M059J (cell line): ENCODE measurements at places on chromosomes 1 and 21. TPM values are rescaled to one million over a fixed set of nuclear protein-coding genes. Genes with fewer than 3 reads are reported as not detected.

The IRF6 gene
- total RNA-seq: 0.39 and 0.47 TPM in 2 replicates

The GBP2 gene
- 71.9 and 94.3 TPM in 2 replicates for total RNA-seq

The FCGR2B gene
- not detected in 2 replicates for total RNA-seq

The OPTC gene
- total RNA-seq: not detected in 2 replicates

The SMCP gene
- total RNA-seq: not detected in 2 replicates

The NTMT2 gene
- total RNA-seq: not detected in 2 replicates

The SLC9C2 gene
- not detected in 2 replicates for total RNA-seq

The ADORA1 gene
- total RNA-seq: 1.6 and 5.6 TPM in 2 replicates

The RPS6KC1 gene
- total RNA-seq: 23.6 and 27.4 TPM in 2 replicates

GRCh38 chr1:21922090-21923013 lies 14.8 kb downstream of the HSPG2 start:
- DNase-seq: no peak

GRCh38 chr21:31623664-31624063 lies 35.8 kb upstream of the SOD1 start:
- peak; percentile 13 for DNase-seq

GRCh38 chr1:166083887-166084286 lies 82.9 kb downstream of the FAM78B start:
- DNase-seq: no peak

GRCh38 chr1:198656500-198656932 lies 17.7 kb downstream of the PTPRC start:
- peak; percentile 96 for DNase-seq

DNA sequence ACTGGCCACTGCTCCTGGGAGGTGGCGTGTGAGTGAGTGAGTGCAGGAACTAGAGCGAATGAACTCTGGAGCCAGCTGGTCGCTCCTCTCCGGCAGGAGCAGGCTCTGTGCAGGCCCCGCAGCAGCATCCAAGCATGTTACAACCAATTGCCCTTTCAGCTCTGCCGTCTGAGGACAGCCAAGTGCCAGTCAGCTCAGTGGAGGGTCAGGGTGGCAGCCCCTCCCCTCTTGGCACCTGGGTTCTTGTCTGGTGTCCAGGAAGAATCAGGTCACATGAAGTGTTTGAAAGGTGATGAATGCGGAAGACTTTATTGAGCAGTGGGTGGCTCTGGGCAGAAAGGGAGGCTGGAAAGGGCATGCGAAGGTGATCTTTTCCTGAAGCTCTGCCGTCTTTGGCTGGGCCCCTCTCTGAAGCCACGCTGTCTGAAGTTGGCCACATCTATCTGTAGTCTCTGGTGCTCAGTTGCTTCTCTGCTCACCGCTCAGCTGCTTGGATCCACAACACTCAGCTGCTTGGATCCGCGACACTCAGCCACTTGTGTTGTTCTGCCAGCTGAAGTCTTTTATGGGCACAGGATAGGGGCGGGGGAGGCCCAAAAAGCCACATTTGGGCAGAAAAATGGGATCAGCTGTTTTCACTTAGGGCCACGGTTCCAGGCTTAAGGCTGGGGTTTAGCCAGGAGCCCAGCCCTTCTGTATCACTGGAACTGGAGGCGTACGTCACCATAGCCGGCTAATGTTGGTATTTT lies 139.8 kb downstream of the ADSS2 start:
- no peak for DNase-seq

GRCh38 chr1:40861224-40862003 lies 749 bp downstream of the CITED4 start:
- DNase-seq: no peak

DNA sequence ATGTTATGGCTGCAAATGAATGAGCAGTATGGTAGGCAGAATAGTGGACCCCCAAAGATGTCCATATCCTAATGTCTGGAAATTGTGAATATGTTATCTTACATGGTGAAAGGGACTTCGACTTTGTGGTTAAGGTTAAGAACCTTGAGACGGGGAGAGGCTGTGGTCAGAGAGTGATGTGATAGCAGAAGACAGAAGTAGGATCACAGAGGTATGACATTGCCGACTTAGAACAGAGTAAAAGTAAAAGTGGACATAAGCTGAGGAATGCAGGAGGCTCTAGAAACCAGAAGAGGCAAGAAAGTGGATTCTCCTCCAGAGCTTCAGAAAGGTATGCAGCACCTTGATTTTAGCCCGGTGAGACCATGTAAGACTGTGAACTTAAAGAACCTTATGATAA lies 74.6 kb downstream of the CTH start:
- DNase-seq: no peak

DNA sequence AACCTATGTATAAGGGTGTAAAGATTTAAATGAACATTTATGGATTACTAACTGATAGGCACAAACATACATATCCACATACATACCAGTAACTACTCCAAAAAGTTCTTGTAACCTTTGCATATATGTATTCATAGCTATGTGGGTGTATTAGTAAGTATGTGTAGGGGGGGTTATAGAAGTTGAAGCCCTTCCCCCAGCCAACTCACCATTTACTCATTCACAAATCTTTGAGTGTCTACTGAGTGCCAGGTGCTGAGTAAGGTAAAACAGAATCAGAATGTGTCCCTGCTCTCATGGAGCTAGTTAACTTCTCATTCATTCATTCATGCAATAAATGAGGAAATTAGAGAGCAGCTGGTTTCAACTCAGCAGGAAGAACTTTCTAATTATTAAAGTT lies 1.3 kb downstream of the C1orf146 start:
- DNase-seq: no peak

DNA sequence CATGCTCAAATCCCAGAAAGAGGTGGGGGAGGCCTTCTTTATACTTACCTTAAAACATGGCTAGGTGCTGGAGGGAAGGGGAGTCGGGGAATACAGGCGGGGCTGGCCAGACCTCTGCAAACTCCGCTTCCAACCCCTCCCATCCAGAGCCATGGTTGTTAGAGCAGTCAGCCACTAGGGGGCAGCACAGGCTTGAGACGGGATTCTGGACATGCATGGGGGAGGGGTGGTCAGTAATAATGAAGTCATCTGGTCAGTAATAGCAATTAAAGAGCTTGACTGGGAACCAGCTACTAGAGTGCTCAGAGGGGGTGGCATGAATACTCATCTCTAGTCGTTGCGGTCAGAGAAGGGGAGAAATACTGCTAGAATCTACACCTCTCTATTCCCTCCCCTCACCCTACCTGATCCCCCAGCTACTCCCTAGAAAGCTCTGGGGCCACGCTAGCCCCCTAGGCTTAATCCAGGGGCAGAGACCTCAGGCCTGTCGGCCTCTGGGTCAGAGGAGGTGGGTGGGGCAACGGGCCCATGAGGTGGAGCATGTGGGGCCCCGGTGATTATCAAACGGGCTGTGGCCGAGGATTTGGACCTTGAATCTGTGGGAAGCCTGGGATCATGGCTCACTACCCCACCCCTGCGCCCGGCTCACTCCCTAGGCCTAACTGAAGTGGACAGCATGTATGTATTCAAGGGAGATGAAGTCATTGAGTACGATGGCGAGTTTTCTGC lies 2.9 kb downstream of the CASQ1 start:
- peak; percentile 85 for DNase-seq

DNA sequence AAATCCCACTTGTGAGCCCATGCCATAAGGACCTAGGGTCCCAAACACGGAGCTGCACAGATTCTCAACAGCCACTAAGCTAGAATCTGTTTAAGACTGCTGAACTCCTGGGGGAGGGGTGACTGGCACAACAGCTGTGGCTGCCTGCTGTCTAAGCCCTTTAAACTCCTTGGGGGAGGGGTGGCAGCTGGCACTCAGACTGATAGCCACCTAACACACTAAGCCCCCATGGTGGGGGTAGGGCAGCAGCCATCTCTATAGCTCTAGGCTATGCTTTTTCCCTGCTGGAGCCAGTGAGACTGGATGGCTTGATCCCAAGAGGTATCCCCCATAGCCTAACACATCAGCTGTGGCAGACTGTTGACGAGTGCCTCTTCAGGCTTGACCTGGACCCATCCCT lies 73.3 kb upstream of the FMO3 start:
- no peak for DNase-seq

GRCh38 chr1:31981972-31982371 lies 31.7 kb upstream of the KHDRBS1 start:
- peak; percentile 29 for DNase-seq

GRCh38 chr1:201049248-201049831 lies 25.8 kb upstream of the KIF21B start:
- DNase-seq: no peak

DNA sequence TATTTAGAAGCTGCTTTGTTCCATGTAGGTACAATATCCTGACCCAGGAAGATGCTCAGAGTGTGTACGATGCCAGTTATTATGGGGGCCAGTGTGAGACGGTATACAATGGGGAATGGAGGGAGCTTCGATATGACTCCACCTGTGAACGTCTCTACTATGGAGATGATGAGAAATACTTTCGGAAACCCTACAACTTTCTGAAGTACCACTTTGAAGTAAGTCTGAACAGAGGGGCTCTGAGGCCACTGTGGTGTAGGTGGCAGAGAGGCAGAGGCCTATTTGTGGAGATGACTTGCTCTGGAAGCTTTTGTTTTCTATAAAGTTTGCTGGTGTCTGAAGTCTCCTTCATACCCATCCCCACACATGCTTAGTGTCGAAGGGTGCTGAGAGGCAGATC lies 26.8 kb downstream of the C8A start:
- DNase-seq: no peak

GRCh38 chr1:212067787-212068186 lies 32.2 kb downstream of the DTL start:
- no peak for DNase-seq

GRCh38 chr1:112304126-112304525 lies 91.9 kb upstream of the CTTNBP2NL start:
- no peak for DNase-seq

- DNase-seq: no peak
Measured at GRCh38 chr1:33410091-33410701, 20.7 kb downstream of the PHC2 start.

DNA sequence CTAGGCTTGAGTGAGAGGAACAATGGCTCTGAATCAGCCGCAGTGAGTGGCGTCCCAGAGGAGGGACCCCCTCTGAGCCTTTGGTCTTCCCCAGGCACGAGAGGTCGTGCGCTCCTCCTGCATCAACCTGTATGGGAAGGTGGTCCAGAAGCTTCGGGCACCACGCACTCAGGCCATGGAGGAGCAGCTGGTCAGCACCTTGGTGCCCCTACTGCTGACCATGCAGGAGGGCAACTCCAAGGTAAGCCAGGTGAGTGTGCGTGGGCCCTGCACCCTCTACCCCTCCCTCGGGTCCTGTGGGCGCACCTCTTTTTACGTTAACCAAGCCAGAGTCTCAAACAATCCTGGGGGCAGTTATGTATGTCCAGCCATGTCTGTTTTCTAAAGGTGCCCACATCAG lies 13.7 kb upstream of the TTC4 start:
- no peak for DNase-seq

- no peak for DNase-seq
Measured at GRCh38 chr1:155761736-155762405, 73.0 kb downstream of the DAP3 start.

DNA sequence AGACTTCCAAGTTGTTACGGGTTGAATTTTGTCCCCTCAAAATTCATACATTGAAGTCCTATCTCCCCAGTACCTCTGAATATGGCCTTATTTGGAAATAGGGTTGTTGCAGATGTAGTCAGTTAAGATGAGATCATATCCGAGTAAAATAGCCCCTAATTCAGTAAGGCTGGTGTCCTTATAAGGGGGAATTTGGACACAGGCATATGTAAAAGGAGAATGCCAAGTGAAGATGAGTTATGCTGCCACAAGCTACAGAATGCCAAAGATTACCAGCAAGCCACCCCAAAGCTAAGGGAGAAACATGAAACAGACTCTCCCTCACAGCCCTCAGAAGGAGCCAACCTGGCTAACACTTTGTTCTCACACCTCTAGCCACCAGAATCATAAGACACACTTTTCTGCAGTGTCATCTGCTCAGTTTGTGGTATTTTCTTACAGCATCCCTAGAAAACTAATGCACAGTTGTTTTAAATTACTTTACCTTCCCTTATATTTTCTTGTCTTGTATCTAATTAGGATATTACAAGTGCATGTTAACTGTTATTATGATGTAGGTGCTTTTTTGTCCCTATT lies 43.3 kb upstream of the PRDX6 start:
- no peak for DNase-seq

GRCh38 chr1:99447721-99448120 lies 183.4 kb downstream of the PLPPR4 start:
- DNase-seq: peak; percentile 29

- DNase-seq: no peak
Measured at GRCh38 chr21:14888202-14888601, 176.6 kb downstream of the NRIP1 start.

DNA sequence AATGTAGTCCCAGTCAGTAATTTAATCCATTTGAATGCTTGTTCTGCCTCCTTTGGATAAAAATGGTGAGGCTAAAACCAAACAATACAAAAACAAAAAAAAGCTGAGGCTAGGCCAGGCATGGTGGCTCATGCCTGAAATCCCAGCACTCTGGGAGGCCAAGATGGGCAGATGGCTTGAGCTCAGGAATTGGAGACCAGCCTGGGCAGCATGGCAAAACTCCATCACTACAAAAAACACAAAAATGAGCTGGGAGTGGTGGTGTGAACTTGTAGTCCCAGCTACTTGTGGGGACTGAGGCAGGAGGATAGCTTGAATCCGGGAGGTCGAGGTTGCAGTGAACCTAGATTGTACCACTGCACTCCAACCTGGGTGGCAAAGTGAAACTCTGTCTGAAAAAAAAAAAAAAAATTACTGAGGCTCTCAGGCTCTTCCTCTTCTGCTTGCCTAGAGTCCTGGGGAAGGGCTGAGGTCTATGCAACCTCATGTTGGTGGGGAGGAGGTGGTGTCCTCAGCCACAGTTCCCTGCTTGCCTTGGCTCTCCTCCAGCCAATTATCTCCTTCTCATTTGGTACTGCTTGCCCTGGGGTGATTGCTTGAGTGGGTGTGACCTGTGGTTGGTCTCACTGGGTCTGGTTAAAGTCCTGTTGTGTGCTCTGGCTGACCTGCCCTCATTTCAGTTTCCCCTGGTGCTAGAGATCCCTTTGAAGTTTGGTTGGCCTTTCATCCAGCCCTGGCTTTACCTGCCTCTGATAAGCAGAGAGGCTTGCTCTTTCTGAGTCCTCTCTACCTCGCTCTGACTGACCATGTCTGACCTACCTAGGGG lies 20.9 kb downstream of the S1PR1 start:
- DNase-seq: peak; percentile 97

DNA sequence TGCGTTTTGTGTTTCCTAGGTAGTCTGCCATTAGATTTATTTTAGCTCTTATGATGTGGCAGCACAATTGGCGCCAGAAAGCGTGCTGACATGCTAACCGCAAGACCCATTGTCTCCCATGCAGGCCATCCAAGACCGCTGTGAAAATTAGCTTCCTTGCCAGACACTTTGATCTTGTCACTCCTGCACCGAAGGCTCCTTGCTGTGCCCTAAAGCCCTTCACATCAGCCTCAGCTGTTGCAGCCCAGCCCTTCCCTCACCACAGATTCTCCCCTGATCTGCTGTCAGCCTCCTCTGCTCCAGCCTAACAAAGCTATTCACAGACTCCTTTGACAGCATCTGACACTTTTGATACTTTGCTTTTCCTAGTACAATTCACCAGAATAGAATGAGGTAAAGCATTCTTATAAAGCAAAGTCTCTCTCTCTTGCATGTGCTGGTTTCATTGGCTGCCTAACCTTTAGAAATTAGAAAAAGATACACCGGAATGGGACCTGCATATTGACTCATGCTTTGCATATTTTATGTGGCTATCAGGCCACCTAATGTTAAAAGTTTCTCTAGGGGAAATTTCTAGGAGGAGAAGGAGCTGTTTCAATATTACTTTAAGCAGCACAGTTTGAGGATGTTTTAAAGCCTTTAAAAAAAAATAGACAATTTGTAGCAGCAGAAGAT lies 280.3 kb upstream of the FMN2 start:
- DNase-seq: peak; percentile 68
